ENCODE measurements at places on chromosomes 6 and 20.
A peak's percentile ranks its signal among the peaks of the same experiment; 100 is the strongest.

DNA sequence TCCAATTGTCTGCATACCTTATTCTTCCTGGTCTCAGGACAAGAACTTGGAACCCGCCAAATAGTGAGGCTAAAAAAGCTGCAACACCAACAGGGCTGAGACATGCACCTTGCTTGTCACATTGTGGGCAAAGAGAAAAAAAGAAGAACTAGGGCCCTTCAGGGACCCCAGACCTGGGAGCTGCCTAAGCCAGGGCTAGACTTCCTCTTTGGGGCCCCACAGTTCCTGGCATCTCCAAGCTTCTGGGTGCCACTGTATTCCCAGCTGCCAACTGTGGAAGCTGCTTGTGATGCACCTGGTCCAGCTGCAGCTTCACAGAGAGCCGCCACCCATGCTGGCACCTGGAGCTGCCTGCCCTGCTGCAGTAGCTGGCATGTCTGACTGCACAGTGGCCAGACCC lies 370.6 kb downstream of the CD83 start:
- no peak for DNase-seq

DNA sequence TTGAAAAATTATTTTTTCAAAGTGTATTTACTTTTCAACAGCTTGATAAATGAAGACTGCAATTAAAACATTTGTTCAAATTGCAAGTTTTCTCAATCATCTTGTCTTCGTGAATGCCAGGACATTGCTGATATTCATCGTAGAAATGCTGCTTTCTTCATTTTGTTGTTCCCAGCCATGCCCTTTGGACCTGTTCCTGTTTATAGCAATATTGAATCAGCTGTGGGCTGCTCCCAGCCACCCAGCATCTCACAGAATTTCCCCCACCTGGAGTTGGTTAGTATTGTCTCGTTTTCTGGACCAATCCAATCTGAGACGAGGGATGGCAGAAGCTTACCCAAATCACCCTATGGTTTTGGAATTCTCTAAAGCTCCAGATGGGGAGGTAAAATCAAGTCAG lies 40.8 kb downstream of the SLC22A2 start:
- no peak for DNase-seq

DNA sequence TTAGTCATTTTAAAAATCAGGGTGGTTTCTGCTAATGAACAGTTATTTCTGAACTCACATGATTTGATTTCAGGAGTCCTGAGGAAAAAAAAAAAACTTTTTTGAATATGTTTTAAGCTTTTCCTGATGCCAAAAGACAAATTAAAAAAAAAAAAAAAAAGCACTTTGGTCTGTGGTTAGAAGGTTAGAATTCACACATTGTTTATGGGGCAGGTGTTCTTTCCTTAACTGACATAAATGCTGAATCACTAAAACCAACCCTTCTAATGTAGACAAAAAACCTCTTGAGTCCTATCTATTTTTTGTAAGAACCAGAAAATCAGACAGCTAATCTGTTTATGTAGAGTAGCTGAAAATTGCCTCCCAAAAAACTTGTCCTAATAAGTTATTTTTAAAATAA lies 20.4 kb downstream of the THEMIS start:
- no peak for DNase-seq

DNA sequence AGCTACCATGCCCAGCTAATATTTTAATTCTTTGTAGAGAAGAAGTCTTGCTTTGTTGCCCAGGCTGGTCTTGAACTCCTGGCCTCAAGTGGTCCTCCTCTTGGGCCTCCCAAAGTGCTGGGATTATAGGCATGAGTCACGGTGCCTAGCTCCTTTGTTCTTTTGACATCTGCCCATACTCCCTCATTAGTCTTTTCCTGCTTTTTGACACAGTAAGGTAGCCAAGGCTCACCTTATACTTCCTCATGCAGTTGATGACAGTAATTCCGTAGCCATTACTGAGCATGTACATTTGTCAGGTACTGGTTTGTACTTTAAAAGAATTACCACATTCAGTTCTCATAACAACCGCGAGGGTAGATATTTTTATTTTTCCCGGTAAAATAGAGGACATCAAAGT lies 76.7 kb downstream of the CDYL start:
- no peak for DNase-seq

GRCh38 chr20:1273366-1273765 lies 7.3 kb downstream of the SNPH start:
- DNase-seq: no peak

DNA sequence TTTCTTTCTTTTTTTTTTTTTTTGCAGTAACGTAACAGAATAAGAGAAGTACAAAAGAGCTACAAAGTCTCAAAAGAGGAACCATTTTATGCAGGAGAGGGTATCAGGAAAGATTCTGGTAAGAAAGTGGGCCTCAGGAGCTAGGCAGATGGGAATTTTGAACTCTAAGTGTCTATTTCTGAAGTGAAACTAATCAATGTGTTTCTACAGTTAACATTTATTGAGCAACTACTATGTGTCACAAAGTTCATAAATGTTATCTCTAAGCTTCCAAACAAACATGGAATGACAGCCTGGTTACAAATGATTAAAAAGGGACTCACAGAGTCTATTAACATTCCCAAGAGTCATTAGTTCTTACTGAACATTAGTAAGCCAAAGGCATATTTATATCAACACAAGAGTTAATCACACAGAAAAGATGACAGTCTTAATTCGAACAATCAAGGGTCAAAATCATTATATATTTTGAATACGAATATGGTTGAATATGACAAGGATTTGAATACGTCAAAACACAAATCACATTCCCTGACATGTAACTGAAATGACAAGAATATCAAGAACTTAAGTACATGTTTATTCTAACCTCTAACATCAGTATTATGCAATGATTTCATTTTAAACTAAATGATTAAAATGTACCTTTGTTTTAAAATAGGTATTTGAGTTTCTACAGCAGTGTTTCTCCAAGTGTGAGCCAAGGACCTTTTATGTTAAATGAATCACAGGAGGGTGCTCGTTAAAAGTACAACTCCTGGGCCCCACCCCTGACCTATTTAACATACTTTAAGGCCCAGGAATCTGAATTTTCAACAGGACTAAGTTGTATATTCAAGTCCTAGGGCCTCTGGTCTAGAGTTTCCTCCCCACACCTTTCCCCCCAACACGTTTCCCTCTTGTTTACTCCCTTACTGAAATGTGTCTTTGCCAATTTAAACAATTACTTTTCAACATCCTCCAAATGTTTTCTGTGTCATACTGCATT lies 89.7 kb downstream of the ATXN1 start:
- peak; percentile 33 for DNase-seq

GRCh38 chr20:36270744-36271638 lies 34.7 kb downstream of the AAR2 start:
- DNase-seq: no peak
